CD14-positive monocyte (primary cell): ENCODE measurements at places on chromosomes 13 and 19. TPM values are rescaled to one million over a fixed set of nuclear protein-coding genes. Genes with fewer than 3 reads are reported as not detected.

LAIR2 gene
- polyA plus RNA-seq = not detected

BIVM gene
- polyA plus RNA-seq = 0.23 and 0.76 TPM in 2 replicates

ACP5 gene
- polyA plus RNA-seq = 58.2 and 88.3 TPM in 2 replicates

ZMYM2 gene
- polyA plus RNA-seq = 6.7 TPM

SPATA13 gene
- 9.3 TPM for polyA plus RNA-seq

ACTL9 gene
- polyA plus RNA-seq = not detected
